ENCODE measurements at places on chromosomes 1 and 21.

- DNase-seq = no peak
Observed at GRCh38 chr1:211329764-211330201, 3.1 kb downstream of the TRAF5 start.

- DNase-seq = peak; percentile 66
Observed at GRCh38 chr1:158087320-158087927, 93.3 kb upstream of the CD1D start.

DNA sequence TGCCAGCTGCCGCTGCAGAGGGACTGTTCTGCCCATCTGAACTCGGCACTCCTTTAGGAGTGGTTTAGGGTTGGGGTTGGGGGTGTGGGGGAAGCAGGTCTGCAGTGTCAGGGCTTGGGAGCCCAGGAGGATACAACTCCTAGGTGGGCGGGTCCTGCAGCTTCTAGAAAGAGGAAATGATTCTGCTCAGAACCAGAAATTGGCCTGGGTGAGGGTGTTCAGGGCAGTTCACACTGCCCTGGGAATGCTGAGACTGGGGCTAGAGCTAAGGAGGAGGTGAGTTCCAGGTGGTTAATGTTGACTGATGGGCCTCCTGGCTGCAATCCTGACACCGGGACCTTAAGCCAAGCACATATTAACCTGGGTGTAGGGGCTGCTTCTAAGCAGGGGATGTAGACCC is 4.8 kb upstream of the SLC26A9 start:
- DNase-seq = no peak

DNA sequence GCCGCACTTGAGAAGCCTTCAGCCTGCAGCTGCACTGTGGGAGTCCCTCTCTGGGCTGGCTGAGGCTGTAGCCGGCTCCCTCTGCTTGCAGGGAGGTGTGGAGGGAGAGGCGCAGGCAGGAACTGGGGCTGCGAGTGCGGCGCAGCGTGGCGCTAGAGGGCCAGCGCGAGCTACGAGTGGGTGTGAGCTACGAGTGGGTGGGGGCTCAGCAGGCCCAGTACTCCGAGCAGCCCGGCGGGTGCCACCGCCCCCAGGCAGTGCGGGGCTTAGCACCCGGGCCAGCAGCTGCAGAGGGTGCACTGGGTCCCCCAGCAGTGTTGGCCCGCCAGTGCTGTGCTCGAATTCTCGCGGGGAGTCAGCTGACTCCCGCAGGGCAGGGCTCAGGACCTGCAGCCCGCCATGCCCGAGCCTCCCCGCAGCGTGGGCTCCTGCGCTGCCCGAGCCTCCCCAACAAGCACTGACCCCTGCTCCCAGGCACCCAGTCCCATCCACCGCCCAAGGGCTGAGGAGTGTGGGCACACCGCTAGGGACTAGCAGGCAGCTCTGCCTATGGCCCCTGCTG is 1620.1 kb downstream of the BRINP3 start:
- no peak for DNase-seq

- DNase-seq = no peak
Observed at GRCh38 chr1:235675152-235675890, 25.7 kb upstream of the GNG4 start.
